Mucosa of descending colon (tissue), 3 donors: ENCODE measurements at places on chromosomes 1 and 21.

- no peak for DNase-seq
Observed at GRCh38 chr1:18299441-18300338, 181.0 kb upstream of the KLHDC7A start.

- no peak for DNase-seq
Observed at GRCh38 chr21:35882791-35883240, 177.5 kb downstream of the SETD4 start.

DNA sequence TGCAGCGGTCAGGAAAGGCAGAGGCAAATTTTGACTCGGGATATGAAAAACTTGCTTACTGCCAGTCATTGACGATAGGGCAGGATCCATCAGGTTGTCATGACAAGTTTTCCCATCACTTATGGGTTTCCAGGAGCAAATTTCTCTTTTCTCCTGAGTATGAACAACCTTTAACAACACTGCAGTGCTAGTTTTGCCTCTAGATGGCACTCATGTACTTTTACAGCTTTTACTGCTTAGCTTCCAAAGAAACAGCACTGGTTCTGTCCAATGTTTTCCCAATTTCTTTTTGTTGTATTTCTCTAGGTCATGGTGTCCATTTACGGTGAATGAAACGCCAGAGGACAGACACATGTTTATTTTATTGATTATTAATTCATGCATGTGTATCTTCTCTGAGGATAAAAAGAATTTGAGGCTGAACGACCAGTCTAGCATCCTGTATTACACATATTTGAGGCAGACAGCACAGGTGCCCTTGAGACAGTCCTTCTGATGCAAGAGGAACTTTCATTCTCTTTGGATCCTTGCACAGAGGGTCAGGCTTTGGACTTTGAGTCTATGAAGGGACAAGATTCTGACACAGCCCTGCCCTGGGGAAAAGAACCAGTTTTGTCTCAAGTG lies 112.3 kb upstream of the TRABD2B start:
- DNase-seq, result no peak

DNA sequence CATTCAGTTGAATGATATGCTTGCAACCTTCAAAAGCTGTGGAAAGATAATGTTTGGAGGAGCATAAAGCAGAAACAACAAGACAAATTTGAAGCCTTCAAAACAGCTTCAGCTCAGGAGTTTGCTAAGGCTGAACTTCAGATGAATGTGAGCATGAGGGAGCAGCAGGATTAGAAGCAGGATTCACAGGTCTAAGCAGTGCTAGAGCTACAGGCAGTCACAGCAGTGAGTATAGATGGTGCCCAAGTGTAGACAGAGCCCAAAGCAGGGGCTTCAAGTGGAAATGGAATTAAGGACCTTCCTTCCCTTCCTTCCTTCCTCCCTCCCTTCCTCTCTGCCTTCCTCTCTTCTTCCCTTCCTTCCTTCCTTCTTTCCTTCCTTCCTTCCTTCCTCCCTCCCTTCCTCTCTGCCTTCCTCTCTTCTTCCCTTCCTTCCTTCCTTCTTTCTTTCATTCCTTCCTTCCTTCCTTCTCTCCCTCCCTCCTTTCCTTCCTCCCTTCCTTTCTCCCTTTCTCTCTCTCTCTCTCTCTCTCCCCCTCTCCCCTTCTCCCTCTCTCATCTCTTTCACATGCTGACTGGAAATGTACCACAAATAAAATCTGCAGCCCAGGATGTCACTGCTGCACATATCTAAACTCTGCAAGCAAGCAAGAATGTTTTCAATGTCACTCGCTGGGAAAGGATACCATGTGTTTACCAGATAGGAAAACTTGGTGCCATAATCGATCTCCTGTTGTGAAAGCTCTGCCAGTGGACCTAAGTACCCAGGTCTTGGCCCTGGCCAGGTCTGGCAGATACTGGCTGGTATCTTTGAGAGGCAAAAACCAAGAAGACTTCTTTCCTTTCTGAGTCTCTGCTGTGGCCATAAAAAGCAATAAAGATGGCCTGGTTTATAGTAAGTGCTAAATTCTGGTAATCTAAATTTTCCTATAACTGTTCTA lies 13.1 kb upstream of the SLC30A10 start:
- DNase-seq, result no peak
